ENCODE measurements at places on chromosomes 3 and 15.

GRCh38 chr3:180881065-180881801, 31.2 kb upstream of the FXR1 start:
- no peak for DNase-seq
- no peaks in the 10 kb centered on the region for H3K27me3 ChIP-seq
- no peaks in the 10 kb centered on the region for H3K4me1 ChIP-seq
- H3K4me3 ChIP-seq: no peak overlapping the region
- H3K27ac ChIP-seq: no peak overlapping the region

GRCh38 chr3:18283680-18284079, 141.5 kb downstream of the SATB1 start:
- H3K27me3 ChIP-seq: no peaks in the 10 kb centered on the region
- DNase-seq: no peak
- no peaks in the 10 kb centered on the region for H3K4me1 ChIP-seq
- no peaks in the 10 kb centered on the region for H3K36me3 ChIP-seq
- H3K4me3 ChIP-seq: no peak overlapping the region

DNA sequence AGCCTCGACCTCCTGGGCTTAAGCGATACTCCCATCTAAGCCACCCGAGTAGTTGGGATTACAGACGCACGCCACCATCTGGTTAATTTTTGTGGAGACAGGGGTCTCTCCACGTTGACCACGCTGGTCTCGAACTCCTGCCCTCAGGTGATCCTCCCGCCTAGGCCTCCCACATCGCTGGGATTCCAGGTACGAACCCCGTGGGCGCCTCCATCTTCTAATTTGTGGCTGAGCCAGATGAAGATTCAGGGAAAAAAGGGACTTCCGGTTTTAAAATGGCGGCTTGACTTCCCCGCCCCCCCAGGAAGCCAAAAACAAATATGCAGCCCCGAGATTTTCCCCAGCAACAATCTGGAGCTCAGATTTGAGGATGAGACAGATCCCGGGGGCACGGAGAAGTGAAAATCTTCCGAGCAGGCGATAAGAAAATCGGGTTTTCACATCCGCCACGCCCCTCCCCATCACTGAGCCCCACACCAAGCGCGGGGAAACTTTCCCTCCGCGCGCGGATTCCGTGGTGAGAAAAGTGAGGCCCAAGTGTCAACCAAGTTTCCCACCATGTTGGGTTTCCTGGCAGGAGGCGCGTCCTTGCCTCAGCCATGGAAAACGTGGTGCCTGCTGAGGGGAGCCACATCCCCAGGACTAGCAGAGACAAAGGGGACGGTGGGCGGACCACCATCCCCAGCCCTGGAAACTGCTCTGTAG, 15.4 kb downstream of the CHST14 start:
- no peak for DNase-seq
- no peak overlapping the region for H3K27ac ChIP-seq
- H3K4me3 ChIP-seq: no peak overlapping the region
- H3K27me3 ChIP-seq: no peaks in the 10 kb centered on the region
- H3K36me3 ChIP-seq: no peaks in the 10 kb centered on the region
- H3K4me1 ChIP-seq: no peaks in the 10 kb centered on the region

DNA sequence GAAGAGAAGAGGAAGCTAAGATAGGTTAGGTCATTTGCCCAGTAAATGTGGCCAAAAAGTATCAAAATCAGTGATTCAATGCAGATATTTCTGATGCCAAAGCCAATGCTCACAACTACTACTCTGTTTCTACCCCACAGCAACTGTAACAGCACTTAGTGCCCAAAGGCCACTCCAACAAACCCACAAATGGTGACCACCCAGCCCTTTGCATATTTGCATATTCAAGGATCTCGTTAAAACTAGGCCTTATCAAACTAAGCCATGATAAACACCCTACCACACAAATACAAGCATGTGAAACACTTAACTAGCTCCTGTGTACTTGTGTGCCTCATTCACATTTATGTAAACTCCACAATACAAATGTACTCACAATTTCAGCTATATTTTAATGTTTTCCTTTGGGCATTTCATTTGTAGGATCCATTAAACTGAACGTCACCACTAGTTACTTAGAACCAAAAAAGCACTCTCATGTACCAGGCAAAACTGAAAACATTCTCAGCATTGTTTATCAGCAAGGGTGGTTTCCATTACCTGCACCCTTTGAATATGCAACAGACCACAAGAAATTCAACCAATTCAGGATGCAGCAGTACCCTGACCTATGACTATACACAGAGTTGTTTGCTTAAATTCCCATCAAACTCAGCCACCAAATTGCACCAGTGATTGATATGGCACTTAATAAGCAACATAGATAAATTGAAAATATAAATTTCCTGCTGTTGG, 111.2 kb upstream of the STT3B start:
- no peak overlapping the region for H3K27ac ChIP-seq
- peaks cover 7% of the 10 kb centered on the region for H3K4me1 ChIP-seq
- H3K4me3 ChIP-seq: no peak overlapping the region

DNA sequence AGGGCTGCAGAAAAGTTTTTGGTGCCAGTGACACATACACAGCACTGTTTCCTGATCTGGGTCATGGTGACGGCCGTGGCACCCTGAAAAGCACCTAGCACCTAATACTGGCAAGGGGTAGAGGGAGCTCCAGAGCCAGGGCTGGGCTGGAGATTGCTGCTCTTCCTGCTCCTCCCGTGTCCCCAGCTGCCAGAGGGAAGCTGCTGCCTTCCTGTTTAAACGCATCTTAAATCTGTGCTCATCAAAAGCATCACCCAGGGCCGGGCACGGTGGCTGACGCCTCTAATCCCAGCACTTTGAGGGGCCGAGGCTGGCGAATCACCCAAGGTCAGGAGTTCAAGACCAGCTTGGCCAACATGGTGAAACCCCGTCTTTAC, 156.7 kb upstream of the MEF2A start:
- no peaks in the 10 kb centered on the region for H3K4me1 ChIP-seq
- H3K27ac ChIP-seq: no peak overlapping the region
- no peaks in the 10 kb centered on the region for H3K27me3 ChIP-seq
- DNase-seq: peak; percentile 28

DNA sequence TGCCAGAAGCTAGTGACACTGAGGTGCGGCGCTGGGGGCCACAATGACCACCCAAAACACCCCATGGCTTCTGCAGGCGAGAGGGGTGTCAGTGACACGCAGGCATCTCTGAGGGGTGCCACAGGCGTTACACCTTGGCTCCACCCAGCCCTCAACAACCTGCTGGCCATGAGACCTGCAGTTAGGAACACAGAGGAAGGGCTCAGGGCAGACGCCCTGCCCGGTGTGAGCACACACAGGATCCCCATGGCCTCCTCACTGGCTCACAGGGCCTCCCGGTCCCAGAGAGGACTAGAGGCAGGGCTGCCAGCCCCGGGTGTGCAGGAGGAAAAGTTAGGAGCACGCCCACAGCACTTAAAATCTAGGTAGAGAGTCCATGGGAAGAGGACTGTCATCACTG, 35.1 kb downstream of the CYFIP1 start:
- H3K27ac ChIP-seq: no peak overlapping the region
- H3K27me3 ChIP-seq: no peaks in the 10 kb centered on the region
- no peak overlapping the region for H3K4me3 ChIP-seq

DNA sequence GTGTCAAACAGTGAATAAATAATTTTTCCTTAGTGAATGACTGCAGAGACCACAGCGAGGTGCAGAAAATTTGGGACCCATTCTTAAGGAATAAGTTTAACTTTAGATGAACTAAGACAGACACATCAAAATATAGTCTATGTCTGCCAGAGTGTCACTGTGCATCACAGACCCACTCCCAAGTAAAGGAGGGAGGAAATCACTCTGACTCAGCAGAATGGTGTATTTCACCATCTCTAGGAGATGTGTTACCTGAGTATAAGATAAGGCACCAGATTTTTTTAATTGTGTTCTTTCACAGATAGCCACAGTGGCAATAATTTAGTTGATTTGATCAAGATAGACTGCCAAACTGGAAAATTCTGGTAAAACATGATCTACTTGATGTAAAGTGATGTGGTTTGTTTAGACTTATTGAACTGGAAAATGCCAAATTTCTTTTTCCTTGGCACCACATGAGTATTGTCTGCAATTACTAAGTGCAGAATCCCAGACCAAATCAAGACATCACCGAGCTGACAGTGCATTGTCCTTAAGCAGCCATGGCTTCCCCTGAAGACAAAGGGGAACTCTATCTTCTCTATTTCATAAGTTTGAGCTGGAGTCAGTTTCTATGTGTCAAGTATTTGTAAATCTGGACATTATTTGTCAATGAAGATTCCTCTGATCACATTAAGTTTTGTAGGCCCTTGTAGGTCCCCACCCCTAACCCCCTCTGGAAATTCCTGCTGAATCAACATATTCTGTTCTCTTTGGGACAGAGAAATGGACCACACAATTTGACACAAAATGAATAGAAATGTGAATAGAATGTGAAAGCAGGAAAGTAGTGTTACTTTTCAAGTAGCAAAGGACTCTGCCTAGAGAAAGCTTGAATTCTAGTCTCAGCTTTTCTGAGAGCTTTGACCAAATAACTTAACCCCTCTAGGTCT, 47.6 kb downstream of the TIPARP start:
- no peaks in the 10 kb centered on the region for H3K36me3 ChIP-seq
- peaks cover 20% of the 10 kb centered on the region for H3K4me1 ChIP-seq
- no peaks in the 10 kb centered on the region for H3K27me3 ChIP-seq
- no peak for DNase-seq
- no peak overlapping the region for H3K27ac ChIP-seq

GRCh38 chr3:57935539-57935938, 72.7 kb upstream of the FLNB start:
- 0 out of 2 replicates have a peak, but pooled peaks cover 4% of the 10 kb centered on the region for H3K4me1 ChIP-seq
- no peaks in the 10 kb centered on the region for H3K36me3 ChIP-seq
- H3K4me3 ChIP-seq: no peak overlapping the region
- H3K27ac ChIP-seq: no peak overlapping the region

DNA sequence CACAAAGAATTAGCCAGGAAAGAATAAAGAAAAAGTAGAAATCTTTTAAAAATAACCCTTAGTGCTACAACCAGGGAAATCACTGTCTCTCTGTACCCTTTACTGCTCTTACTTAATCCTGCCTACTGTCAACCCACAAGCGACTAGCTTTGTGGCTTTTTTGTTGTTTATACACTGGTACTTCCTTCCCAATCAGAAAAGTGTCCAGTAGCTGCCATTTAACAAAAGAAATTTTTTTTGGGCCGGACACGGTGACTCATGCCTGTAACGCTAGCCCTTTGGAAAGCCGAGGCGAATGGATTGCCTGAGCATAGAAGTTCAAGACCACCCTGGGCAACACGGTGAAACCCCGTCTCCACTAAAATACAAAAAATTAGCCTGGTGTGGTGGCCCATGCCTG, 13.8 kb upstream of the FAM219B start:
- no peaks in the 10 kb centered on the region for H3K27me3 ChIP-seq
- H3K4me1 ChIP-seq: no peaks in the 10 kb centered on the region
- H3K4me3 ChIP-seq: no peak overlapping the region
- no peak for DNase-seq
- H3K36me3 ChIP-seq: peaks cover 3% of the 10 kb centered on the region

GRCh38 chr3:184485241-184485640, 76.3 kb upstream of the EPHB3 start:
- peaks cover 19% of the 10 kb centered on the region for H3K4me1 ChIP-seq
- no peaks in the 10 kb centered on the region for H3K36me3 ChIP-seq
- H3K27ac ChIP-seq: no peak overlapping the region
- H3K27me3 ChIP-seq: no peaks in the 10 kb centered on the region
- no peak for DNase-seq
